ENCODE measurements at places on chromosomes 3 and 15.

DNA sequence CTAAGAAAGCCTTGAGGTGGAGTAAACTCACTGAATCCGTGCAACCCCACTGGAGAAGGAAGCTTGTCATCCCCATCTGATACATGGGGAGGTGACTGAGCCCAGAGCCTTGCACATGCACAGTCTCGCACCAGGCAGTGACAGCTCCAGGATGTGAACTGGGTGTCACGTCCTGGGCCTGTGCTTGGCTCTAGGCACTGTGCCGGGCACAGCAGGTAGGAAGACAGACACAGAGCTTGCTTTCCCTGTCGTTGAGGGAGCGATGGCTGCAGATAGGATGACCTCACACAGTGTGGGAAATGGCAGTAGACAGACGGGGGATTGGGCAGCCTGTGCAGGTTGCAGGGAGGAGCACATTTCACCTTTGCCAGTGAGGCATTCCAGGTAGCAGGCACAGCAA is 12.2 kb upstream of the ATP2B2 start:
- no peak for DNase-seq

DNA sequence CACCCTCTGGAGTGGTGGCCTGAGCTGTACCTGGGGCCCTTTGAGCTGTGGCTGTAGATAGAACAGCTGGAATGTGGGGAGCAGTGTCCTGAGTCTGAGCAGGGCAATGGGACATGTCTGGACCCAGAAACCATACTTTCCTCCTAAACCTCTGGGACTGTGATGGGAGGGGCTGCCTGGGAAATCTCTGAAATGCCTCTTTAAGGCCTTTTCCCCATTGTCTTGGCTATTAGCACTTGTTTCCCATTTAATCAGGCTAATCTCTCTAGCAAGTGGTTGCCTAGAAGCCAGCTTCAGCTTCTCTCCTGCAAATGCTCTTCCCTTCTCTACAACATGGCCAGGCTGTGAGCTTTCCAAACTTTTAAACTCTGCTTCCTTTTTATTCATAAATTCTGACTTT is 58.5 kb upstream of the SPATA16 start:
- DNase-seq, result no peak

DNA sequence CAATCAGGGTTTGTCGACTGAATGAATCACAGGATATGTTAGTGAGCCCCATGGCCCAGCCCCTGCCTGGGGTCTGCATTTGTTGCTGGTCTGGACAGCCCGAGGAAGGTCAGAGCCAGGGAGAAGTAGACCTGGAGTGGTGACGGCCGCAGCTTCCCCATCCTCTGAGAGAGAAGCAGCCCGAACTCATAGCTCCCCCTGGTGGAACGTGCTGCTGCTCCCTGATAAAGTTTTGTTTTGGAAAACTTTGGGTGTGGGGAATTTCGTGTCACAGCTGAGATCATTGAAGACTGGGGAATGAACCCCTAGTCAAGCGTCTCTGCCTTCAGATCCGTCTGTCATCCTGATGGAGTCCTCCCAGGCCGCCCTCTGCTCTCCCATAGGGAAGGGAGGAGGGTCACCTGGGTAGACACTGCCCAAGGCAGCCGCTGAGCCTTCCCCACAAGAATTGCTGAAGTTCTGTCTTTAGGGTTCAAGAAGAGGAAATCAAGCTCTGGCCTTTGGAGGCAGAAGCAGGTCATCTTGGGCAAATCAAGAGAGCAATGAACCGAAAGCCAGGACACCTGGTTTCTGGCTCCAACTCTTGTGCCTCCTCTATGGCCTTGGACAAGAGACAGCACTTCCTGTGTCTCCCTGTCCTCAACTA is 60.5 kb downstream of the GLDN start:
- no peak for DNase-seq

GRCh38 chr15:40959331-40960141 is 6.3 kb downstream of the CHAC1 start:
- no peak for DNase-seq

- DNase-seq, result no peak
These were observed 58.0 kb downstream of the CHD2 start for GRCh38 chr15:92958105-92958504.

DNA sequence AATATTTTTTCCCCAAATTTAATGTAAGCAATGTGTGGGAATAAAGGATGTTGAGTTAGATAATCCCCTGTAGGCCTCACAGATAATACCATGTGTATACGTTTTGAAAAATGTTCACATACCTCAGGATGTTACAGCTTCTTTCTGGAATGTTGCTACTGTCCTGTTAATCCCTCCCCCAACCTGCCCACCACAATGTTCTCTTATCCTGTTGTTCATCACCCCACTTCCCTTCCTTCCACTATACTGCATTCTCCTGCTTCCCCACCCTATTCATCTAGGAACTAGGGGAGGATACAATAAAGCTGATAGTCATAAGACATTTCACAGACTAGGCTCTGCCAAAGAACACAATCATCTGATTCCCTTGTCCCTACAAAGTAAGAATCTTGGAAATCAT is 92.1 kb downstream of the IGF2BP2 start:
- DNase-seq, result no peak

DNA sequence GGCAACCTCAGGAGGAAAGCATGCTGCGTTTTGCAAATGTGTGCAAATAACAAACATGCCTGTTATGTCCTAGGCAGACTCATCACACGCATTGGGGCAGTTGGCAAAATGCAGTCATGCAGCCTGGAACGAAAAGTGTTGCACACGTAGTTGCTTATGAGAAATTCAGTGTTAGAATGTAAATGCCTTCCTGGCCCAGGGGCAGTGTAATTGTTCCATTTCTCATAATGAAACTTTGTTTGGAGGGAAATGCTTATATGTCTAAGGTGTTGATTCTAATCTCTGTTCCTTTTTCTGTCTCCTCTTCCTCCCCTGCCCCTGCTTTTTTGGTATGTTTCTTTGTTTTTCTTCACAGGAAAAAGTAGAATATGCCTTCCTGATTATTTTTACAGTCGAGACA is 156.0 kb downstream of the CACNA1D start:
- DNase-seq, result no peak

DNA sequence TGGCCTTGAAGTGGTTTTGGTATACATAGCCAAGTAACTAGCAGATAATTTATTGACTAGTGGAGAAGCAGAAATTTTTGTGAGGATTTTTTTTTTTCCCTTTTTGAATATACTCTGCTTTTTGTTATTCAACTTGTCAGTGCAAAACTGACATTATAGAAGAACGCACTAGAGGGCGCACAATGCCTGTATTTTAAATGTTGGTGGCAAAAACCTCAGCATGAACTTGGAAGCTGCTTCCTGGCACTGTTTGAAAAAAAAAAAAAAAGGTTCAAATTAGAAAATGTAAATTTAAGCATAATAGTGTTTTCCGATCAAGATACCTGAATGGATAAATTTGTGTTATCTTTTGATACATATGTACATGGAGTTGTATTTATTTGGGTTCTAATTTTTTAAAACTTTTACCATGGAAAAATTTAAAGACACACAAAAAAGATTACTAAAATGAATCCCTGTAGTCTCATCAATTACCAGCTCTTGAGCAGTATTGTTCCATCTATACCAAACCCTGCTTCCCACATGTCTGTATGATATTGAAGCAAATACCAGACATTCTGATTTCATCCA is 56.0 kb downstream of the SLC25A26 start:
- DNase-seq, result peak; percentile 71

GRCh38 chr3:150220041-150220440 is 188.1 kb upstream of the TSC22D2 start:
- DNase-seq, result no peak

DNA sequence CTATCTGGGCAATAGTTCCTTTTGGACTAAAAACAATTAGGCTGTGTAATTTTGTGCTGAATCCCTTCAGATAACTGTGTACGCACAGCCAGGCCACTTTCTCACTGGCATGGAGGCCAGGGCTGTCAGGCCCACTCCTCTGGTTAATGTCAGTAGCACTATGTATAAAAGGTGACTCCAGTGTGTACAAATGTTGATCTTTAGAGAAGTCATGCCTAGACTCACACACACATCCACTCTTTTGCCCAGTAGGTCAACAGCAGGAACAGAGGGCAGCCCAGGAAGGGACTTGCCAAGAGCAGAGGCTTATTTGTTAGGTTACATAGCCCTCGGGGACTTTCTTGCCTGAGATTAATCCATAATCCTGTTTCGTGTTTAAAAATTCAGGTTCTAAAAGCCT is 416.6 kb upstream of the WNT5A start:
- no peak for DNase-seq

GRCh38 chr3:46298871-46299607 is 54.9 kb upstream of the CCR2 start:
- DNase-seq, result no peak

GRCh38 chr15:22978691-22979237 is 1.4 kb downstream of the CYFIP1 start:
- no peak for DNase-seq

DNA sequence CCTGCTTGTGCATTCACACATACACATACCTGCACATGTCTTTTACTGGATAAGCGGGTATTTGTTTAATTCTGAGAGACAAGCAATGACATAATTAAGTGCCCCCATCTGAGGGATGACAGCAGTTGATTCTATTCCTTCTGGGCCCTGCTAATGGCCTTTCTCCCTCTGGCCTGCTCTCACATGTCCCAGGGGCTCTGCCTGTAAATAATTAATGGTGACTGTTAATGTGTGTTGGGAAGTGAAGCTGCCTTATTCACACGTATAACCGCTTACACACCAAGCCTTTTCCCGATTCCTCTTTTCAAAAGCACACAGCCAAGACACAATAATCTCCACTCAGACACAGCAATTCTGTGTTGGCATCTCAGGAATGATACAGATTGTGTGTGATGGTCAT is 47.8 kb downstream of the LRRK1 start:
- DNase-seq, result no peak

DNA sequence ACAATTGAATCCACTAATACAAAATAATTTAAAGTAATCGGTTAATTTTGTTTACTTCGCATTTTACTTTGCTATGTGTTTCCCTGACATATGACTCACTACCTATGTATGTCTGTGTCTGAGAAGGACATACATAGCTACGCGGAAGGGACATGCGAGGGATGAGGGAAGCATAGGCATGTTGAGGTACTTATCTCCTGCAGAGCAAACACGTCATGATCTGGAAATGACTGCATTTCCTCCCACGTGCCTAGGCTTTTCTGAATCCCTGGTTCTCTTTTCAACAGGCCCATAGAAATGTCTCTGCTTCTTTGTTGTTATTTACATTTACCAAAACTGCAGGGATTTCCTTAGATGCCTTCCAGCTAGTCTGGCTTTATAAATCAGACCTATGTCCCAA is 27.5 kb downstream of the ALCAM start:
- DNase-seq, result no peak

DNA sequence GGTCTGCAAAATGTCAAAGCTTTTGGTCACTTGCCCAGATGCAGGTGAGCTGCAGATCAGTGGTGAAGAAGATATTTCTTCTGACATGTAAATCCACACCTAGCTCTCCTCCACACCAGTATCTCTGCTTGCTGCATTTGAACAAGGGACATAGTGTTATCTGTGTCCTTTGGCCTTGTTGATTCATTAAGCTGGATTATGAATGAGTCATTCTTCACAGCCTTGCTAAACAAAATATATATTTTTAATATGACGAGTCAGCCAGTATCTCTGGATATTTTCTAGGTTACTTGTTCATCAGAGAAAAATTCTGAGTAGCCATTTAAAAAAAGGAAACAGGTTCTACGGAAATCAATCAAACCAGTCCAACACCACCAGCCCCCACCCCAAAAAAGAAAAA is 190.6 kb upstream of the ADAMTS9 start:
- DNase-seq, result no peak

- DNase-seq, result no peak
These were observed 8.7 kb downstream of the SLC27A2 start for GRCh38 chr15:50190723-50191122.

DNA sequence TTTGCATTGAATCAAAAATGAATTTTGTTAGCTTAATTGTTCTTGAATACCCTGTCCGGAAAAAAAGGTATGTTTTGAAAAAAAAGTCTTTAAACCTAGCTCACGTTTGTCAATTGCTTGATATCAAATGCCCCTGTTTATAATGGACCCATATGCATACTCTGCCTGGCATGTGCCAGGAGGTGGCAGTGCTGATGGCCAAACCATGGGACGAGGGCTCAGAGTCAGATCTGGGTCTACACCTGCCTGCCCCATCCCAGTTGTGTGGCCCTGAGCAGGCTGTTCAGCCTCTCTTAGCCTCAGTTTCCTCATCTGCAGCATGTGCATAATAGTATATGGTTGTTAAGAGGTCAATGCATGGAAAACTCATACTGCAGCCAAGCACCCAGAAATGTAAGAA is 38.8 kb downstream of the PRKCD start:
- DNase-seq, result no peak

GRCh38 chr3:186994000-186994955 is 64.0 kb downstream of the ST6GAL1 start:
- no peak for DNase-seq

GRCh38 chr3:129689036-129689435 is 82.6 kb upstream of the PLXND1 start:
- DNase-seq, result no peak

DNA sequence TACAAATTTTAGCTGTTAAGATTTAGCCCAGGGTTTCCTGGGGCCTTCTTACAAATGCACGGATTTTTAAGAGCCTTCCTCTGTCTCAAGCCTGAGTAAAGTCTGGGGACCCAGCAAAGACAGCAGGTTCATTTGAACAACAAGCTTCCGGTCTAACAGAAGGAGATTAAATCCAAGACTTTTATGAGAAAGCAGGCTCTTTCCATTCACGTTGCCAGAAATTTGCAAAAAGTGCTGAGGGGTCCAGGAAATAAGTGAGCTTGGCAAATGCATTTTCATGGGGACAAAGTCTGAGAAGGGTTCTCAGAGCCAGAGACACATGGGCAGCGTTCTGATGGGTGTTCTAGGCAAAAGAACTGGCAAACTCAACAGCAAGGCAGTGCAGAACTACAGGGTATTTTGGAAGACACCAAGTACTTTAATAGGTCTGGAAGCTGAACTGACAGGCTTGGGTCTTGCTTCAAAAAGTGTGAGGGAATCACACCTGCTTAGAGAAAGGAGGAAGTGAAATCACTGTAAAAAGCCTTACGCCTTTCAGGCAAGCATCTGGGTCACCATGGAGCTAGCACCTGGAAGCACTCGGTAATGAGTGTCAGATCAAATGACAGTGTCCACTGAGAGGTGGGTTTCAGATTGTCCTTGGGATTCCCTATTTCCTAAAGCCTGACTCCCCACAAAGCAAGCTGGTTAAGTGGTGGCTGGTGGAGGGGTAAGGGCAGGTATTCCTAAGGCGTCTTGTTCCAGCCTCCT is 115.8 kb upstream of the ARHGEF3 start:
- DNase-seq, result no peak

DNA sequence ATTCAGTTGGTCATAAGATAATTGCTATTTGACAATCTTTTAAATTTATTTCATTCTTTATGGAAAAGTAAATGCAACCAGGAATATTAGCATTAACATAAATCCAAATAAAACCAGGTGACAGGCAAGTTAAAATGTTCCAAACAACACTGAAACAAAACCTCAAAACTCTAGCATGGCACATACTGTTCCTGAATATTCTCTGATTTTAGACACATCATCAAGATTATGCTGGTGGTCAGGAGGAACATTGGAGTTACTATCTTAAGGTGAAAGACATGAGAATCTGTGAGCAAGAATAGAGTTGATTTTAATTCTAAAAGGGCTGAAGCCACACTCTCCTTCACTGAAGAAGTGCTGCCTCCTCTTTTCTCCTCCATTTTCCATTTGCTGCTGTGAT is 421.0 kb upstream of the THBS1 start:
- DNase-seq, result no peak

- no peak for DNase-seq
These were observed 5.2 kb downstream of the TADA3 start for GRCh38 chr3:9786825-9787669.

- no peak for DNase-seq
These were observed 40.9 kb upstream of the CCDC80 start for GRCh38 chr3:112681822-112682325.
